ENCODE measurements at places on chromosomes 16 and 17.

- DNase-seq, result no peak
Measured at GRCh38 chr17:78137392-78138203, 7.0 kb downstream of the TMC8 start.

GRCh38 chr16:75029854-75030253 is 31.0 kb downstream of the ZNRF1 start:
- no peak for DNase-seq

GRCh38 chr16:87757841-87758426 is 7.9 kb downstream of the KLHDC4 start:
- no peak for DNase-seq

- DNase-seq, result no peak
Measured at GRCh38 chr17:50491505-50491904, 12.8 kb downstream of the RSAD1 start.

DNA sequence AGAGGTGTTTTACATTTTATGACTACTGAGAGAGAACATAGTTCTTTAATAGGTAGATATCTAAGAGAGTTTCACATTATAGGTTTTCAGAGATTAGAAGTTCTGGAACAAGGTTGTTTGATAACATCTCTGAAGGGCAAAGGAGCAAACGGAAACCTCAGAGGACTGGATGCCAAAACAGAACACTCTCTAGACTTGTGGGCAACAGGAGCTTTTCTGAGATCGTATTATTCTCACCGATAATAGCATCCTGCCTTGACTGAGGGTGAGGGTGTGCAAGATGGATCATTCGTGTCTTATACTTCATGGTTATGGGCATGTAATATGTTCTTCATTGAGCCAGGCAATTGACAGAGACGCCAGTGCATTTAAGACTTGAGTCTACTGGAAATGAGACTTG is 234.8 kb downstream of the IRX3 start:
- DNase-seq, result no peak

DNA sequence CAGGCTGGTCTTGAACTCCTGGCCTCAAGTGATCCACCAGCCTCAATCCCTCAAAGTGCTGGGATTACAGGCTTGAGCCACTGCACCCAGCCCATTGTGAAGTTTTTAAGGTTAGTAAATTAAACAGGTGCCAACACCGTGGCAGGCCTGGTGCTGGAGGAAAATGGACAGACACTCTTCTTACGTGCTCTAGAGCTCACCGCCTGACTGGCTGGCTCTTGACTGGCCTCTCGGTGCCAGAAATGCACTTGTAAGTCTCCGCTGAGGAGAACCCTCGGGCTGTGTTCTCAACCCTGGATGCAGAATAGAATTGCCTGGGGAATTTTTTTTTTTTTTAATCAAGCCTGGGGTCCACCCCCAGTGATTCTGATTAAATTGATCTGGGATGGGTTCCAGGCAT is 10.3 kb upstream of the HAS3 start:
- DNase-seq, result no peak

DNA sequence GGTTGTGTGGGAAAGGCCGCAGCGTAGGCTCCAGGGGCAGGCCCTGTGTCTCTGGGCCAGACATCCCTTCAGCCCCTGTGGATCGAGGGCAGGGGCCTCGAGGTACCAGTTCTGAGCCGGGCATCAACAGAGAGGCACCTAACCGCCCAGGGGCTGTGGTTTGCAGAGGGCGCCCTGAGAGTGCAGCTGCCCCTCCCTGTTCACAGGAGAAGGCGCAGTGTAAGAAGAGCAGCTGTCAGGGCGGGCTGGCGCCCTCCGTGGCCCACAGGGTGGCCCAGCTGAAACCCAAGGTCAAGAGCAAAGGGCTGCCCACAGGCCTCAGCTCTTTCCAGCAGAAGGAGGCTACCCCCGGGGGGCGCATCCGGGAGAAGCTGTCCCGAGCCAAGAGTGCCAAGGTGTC is 56.5 kb downstream of the ACTG1 start:
- no peak for DNase-seq

GRCh38 chr17:2656283-2656682 is 55.3 kb downstream of the CLUH start:
- no peak for DNase-seq

GRCh38 chr17:57356153-57356718 is 99.9 kb downstream of the MSI2 start:
- DNase-seq, result no peak

DNA sequence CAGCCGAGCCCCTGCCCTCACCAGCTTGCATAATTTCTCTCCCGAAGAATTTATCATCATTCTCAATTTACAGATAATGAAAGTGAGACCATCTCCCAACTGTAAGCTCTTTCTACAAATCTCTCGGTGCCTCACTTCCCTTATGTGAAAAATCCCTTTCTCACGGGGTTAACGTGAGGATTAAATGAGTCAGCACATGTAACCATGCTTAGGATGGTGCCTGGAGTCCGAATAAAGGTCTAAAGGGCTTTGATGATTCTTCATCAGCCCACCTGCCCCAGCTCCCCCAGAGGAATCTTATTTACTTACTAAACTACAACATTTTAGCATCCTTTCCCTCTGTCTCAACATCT is 24.8 kb upstream of the PIK3R6 start:
- DNase-seq, result no peak

GRCh38 chr17:51155416-51155815 is 2.1 kb downstream of the NME1 start:
- DNase-seq, result no peak

DNA sequence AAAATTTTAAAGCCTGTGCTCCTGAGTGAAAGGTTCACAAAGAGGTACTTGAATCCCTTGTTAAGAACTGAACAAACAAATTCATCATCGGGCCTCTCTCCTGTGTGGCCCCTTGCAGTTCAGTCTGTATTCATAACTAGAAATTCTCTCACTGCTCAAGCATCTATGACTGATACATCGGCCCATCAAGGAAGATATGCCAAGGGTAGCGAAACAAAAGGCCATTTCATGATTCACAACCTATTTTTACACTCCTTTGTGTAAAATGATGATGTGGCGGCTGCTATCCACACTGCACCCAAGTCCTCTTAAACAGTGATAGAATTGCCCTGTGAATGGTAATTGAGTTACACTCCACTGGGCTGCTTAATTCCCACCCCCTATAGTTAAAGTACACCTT is 204.6 kb downstream of the STX8 start:
- no peak for DNase-seq

GRCh38 chr16:60582528-60582927 is 1453.7 kb downstream of the CDH8 start:
- DNase-seq, result no peak

DNA sequence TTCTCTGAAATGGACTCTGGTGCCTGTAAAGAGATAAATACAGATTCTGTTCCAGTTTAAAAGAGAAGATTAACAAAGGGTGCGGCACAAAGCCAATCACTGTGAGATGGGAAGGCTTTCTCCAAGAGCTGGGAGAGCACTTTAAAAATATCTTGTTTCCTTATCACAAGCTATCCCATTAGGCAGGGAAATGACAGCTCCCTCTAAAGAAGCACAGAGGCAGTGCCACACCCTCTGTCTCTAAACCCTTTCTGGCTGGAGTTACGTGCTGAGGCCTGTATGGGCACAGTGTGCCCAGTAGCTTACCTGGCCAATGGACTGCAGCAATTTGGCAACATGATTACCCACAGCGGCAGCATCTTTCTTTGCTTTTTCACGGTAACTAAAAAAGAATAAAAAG is 9.0 kb upstream of the TERB1 start:
- no peak for DNase-seq

- DNase-seq, result no peak
Measured at GRCh38 chr17:1027044-1027443, 30.1 kb downstream of the TIMM22 start.

- no peak for DNase-seq
Measured at GRCh38 chr17:7932483-7932891, 481 bp downstream of the CNTROB start.

DNA sequence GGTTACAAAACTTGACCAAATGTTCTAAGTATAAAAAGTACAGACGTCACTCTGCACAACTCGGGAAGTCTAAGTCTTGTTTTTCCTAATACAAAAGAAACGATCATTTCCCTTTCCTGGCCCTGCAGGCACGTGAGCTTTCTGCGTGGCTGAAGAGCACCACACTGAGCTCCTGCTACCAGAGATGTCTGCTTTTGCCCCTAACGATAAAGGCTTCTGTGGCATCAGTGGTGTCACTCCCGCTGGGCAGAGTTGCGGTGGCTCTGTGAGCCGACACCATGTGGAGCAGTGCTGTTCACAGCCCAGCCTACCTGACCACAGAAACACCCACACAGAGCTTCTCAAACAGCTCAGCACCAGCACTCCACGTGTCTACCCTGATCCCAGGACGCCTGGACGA is 20.5 kb downstream of the EMC8 start:
- no peak for DNase-seq

GRCh38 chr16:84532291-84532724 is 27.8 kb upstream of the MEAK7 start:
- DNase-seq, result peak; percentile 78

DNA sequence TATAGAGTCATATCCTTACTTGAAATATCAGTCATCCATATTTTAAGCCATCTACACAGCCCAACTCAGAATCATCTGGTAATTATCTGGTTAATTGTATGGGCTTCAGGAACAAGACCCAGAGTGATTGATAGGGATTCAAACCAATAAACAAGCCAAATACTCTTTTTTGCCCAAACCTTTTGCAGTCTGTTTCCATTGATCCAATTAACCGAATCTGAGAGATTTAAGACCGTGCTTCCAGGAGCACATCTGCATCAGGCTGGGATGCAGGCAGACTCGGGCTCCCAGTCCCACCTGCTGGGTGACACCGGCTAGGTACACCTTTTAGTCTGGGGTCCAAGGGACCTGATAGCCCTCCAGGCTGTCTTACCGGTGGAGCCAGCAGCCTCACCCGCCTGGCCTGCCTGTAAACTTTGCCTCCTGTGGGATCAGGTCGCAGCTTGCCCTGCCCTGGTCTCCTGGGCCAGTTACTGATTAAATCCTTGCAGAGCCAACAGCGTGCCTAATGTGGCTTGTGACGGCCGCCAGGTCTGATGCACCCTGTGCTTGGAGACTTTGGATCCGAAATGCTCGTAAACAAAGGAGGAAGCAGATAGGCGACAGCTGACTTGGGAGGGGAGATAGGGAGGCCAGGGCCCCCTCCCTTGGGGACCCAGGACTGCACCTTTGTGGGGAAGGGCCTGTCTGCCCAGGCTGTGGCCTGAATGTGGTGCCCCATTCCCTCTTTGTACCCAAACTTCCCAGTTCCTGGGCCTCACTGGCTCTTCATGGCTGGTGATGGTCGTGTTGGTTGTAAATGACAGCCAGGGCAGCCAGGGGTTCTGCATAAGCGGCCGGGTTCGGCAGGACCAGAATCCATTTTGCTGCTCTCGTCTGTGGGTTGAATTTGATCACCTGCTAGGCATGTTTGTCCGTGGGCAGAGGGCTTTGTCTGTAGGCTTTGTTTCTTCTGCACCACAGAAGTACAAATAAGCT is 3.8 kb downstream of the CMIP start:
- DNase-seq, result no peak

GRCh38 chr16:78522327-78522726 is 422.9 kb downstream of the WWOX start:
- DNase-seq, result no peak

DNA sequence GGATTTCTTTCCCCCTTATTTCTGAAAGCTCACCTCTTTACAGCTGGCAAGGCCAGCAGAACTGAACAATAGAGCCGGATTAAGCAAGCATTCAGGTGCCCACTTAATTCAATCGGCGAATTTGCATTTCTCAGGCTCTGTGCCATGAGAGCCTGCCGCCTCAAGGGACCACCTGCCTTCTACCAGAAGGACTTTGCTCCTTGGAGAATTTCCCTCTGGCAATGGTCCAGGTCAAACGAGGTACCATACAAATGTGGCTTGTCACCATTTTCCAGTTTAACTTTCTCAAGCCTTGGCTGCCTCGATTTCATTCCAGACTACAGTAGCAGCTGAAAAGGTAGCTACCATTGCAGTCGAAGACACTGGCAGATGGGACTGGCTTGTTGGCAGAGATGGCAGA is 534.0 kb downstream of the MAF start:
- no peak for DNase-seq

GRCh38 chr17:51455211-51455610 is 194.9 kb downstream of the UTP18 start:
- no peak for DNase-seq

DNA sequence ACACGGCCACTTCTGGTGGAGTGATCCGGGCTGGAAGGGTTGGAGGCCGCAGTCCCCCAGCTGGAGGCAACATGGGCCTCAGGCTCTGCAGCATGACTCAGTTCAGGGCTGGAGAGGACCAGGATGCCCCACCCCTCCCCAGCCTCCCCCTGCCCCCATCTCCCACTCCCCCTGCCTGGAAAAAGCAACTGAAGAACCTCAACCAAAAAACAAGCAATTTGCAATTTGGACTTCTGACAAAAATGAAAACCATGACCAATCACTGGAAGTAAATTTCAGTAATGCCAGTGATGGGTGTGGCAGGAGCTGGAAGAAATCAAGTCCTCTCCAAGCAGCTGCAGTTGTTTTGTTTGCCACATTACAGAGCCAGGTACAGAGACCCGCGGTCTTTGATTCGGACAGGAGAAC is 6.6 kb upstream of the MIF4GD start:
- no peak for DNase-seq

DNA sequence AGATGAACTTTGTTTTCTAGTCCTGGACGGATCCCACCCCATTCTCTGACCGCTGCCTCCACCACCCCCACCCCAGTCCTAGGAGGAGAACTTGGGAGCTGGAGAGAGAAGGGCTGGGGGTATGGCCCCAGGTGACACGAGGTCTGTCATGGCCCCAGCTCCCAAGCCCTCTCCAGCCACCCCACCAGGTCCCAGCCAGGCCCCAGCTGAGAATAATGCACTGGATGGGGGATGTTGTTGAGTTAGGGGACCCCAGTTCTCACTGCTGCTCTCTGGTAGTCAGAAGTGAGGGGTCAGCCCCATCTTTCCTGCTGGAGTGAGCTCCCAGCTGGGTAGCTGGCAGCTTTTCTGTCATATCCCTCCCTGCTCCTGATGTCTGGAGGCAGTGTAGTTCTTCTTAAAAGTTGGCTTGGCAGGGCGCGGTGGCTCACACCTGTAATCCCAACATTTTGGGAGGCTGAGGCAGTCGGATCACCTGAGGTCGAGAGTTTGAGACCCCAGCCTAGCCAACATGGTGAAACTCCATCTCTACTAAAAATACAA is 4.6 kb upstream of the COL1A1 start:
- DNase-seq, result no peak

- DNase-seq, result no peak
Measured at GRCh38 chr17:68589086-68589485, 12.1 kb downstream of the FAM20A start.

- DNase-seq, result no peak
Measured at GRCh38 chr16:87918866-87919680, 17.3 kb downstream of the CA5A start.
